Activated naive CD4-positive, alpha-beta T cell treated with anti-CD3 and anti-CD28 coated beads for 36 hours (primary cell): ENCODE measurements at places on chromosomes 2 and 18.

- no peak for DNase-seq
Measured at GRCh38 chr2:210007895-210008294, 5.5 kb downstream of the RPE start.

DNA sequence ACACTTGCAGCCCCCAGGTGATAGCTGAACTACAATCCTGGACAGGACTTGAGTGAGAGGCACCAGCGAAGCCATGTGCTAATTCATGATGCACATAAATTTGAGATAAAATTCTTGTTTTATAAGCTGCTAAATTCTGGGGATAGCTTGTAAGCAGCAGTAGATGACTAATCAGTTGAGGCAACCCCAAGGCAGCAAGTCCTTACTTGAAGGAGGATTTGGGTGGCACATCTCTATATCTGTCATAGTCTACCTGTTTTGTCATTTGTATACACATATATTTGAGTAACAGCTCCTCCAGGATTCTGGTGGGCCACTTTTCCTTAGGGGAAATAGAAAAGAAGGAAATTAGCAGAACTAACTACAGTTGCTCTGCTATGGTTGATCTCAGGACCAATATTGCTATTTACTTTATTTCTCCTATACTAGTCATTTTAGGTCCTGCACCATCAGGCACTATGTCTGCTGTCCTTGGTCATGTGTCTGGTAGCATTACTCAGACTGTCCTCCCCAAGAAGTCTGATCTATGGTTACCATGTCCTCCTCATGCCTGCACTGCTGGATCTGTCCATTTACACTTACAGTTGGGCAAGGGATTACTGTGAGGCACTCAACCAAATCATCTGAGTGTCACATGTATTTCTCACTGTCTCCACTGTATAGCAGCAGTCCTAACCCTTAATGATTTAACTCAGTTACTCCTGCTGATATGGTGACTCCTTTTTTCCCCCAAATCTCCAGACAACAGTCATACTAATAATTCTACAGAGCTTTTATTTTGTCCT, 436.0 kb upstream of the CWC22 start:
- DNase-seq, result no peak

- no peak for DNase-seq
Measured at GRCh38 chr2:179470089-179470488, 205.5 kb upstream of the SESTD1 start.

GRCh38 chr2:126777620-126777978, 121.1 kb upstream of the TEX51 start:
- no peak for DNase-seq

GRCh38 chr18:77052297-77052982, 80.1 kb downstream of the MBP start:
- DNase-seq, result no peak

DNA sequence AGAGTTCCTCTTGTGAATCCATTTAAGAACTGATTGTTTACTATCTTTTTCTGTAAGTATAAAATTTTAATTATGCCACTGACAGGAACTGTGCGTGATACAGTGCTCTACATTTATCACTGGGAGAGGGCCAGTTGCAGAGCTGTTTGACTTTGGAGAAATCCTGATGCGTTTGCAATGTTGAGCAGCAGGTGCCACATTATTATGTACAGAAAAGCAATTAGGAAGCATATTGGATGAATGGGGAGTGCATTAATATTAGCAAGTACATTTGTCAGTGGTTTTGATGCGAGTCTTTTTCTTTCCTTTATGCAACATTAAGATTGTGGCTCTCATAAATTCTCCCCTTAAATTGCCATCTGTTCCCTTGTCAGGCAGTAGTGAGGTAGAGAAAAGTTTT, 302.3 kb upstream of the FANCL start:
- no peak for DNase-seq
